ENCODE measurements at places on chromosomes 4 and X.

DNA sequence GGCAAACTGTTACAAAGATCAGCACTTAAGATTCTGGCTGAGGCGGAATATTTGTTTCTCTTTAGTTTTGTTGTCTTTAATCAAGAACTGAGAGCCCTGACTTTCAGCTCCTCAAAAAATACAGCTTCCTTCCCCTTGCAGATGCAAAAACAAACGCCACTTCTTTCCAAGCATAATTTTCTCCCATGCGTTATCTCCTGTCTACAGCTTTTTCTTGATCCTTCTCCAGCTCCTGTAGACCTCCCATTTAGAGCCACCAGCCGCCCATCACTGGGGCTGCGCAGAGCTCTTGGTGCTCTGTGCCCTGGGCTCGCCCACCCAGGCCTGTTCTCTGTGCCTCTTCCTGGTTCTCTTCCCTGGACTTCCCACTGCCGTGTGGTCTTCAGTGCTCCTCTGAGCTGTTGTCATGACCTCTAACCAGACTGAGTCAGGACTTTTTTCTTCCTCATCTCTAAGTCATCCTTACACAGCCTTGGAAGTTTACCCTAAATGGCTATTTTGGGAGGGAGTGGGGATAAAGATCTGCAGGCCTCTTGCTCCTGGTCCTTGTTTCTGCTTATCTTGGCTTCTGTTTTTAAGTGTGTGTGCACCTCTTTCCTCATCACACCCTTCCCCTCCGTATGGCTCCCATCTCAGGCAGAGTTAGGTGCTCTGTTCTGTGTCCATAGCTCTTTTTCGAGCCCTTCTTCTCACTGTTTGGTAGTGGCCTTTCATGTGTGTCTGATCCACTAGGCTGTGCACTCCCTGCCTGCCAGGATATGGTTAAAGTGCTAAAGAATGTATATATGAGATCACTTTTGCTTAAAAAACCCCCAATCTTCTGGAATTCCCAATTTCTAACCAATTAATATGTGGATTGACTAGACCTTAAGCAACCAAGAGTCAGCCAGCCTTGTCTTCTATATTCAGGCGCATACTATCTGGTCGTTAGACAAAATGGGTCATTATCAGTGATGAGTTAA is 122.5 kb downstream of the PTTG2 start:
- no peak for DNase-seq

DNA sequence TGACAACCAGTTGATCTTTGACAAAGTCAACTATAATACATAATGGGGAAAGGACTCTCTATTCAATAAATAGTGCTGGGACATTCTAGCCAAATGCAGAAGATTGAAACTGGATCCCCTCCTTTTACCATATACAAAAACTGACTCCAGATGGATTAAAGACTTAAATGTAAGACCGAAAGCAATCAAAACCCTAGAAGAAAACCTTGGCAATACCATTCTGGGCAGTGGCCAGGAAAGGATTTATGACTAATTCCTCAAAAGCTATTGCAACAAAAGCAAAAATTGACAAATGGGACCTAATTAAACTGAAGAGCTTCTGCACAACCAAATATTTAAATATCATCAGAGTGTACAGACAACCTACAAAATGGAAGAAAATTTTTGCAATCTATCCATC is 185.1 kb downstream of the NPNT start:
- no peak for DNase-seq

GRCh38 chrX:119693040-119693995 is at the start of gene SEPTIN6:
SEPTIN6 (minus strand) TSS chrX:119693168; CDS start chrX:119693105, 63 bp downstream.
- peak; percentile 67 for DNase-seq

DNA sequence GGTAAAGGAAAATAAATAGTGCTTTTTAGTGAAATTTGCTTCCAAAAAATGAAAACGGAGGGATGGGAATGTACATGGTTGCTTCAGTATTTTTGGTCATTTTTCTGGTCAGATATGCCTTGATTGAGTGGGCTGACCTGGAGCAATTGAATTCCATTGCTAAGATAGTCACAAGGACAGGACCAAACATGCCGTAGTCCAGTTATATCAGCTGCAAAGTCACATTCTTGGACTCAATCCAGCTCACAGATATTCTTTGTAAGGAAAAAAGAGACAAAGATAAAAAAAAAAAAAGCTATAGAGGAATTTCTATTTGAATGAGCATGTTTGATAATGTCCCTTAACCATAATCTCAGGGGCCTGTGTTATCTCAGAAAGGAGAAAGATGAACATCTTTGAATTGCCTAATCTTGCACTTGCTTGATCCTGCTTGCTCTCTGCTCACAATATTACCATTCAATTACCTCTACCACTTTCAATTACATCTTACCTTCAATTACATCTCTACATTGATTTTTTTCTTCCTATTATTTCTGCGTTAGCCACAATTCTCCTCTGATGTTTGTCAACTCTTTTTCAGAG is 75.4 kb upstream of the PACRGL start:
- DNase-seq: no peak

DNA sequence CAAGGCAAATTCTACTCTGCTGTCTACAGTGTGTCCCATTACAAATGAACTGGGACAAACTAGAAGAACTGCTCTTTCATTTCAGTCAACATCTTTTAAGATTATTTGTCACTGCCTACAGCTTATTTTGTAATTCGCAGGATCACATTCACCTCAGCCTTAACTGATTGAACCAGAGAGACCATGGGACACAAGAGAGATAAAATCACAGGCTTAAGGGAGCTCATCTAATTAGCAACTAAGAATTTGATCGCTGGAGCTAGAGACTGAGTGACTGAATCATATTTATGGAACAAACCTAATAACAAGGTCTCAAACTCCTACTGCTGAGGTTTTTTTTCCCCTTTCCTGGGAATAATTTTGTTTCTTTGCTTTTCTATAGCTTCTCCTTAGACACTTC is 898.2 kb downstream of the PCDH18 start:
- DNase-seq: no peak

DNA sequence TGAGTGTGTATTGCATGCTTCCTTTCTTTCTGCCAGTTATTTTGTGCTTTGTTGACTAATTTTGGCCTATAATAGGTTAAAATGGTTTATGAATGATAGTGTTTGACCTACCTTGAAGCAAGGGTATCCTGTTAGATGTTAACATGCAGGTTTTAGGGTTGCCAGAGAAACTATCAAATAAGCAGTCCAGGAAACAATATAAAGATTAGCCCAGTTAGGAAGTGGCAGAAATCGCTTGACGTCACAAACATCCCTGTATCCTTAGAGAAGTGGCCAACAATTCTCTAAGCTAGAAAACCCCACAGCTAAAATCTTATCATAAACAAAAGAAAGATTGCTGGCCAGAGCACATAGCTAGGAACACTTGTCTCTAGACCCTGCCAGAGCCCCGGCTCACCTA is 3.8 kb downstream of the NAP1L5 start:
- DNase-seq: no peak
